HCT116 (cell line): ENCODE measurements at places on chromosomes 16 and 17. TPM values are rescaled to one million over a fixed set of nuclear protein-coding genes. Genes with fewer than 3 reads are reported as not detected.
A peak's percentile ranks its signal among the peaks of the same experiment; 100 is the strongest.

The BIRC5 gene
- 140 TPM for total RNA-seq

The NDRG4 gene
- 8.6 TPM for total RNA-seq

The CAPNS2 gene
- not detected for total RNA-seq

The MT4 gene
- total RNA-seq = not detected

The CACNG3 gene
- total RNA-seq = not detected

The HSPB9 gene
- total RNA-seq = not detected

The PLD6 gene
- 15.6 TPM for total RNA-seq

GRCh38 chr17:68768804-68769203 lies 167.6 kb upstream of the FAM20A start:
- no peak for DNase-seq

DNA sequence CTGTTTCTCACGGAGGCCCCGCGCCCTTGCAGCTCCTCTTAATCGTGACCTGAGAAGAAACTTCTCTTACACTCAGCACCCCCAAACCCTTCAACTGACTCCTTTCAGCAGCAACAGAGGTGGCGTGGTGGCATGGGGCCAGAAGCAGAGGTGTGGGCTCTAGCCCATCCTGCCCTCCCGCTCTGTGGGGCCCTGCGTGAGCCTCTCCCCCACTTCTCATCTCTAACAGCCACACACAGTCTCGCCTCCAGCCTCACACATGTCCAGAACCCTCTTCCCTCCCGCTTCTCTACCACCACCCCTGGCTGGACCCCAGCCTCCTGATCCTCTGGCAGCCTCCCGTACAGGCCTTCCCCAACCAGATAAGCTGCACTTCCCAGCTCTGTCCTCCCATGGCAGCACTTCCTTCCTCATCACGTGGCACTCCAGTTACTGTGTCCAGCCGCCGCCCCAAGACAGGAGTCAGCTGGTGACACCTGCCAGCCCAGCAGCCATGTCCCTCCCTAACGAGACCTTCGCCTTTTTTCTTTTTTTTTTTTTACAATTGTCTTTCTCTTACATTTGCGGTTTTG lies 30.5 kb downstream of the NSMCE1 start:
- DNase-seq = no peak

DNA sequence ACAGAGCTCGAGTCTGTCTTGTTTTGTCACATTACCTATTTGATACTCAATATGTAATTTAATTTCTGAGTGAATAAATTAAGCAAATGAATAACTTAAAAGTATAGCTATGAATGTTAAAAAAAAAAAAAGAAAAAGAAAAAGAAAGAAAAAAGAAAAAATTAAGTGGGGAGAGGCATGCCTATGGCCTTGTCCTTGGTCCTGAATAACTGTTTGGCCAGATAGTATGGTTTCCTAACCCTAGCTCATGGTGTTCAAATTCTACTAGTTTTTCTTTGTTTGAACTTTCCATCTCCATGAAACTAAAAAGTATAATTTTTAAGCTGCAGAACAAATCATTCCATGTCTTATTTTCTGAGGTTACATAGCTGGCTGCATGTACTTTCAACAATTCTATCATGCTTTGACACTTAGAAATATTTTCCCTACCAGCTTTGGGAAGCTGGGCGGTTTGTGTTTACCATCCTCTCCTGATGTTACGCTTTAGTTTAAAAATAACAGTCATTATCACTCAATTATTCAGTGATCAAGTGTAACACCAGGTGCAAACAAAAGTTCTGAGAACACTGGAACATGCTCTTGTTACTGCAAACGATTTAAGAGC lies 31.8 kb downstream of the TOX3 start:
- no peak for DNase-seq

DNA sequence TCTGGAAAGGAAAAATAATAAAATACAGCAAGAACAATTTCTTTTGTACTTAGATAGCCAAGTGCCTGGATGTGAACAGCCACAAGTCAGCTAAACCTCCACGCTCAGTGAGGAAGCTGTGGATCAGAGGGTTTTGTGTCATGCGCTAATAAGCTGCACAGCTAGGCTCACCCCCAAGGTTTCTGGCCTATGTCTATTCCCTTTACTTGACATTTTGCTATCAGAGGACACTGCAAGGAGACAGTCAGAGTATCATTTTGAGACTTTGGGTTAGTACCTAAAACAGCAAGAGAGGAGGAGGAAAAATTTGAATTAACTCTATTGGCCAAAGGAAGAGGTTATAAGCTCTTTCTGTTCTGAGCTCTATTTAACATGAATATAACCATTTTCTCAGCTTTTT lies 139.3 kb downstream of the KCNJ2 start:
- no peak for DNase-seq

- no peak for DNase-seq
These were observed 22.1 kb downstream of the RAI1 start for GRCh38 chr17:17703140-17703919.

DNA sequence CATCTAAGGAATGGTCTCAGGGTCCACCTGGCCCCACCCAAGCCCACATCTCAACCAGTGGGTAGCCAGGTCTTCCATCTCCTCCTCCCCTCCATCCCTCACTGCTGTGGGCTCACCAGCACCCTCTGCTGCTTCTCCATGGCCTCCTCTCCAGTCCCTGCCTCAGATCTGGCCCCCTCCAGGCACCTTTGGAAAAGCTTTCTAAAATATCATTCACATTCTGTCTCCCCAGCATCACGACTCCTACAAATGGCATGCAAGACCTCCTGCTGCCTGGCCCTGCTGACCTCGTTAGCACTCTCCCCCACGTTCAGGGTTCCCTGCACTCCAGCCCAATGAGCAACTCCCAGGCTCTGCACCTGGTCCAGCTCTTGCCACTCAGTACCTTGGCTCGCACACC lies 13.7 kb downstream of the GLP2R start:
- no peak for DNase-seq

DNA sequence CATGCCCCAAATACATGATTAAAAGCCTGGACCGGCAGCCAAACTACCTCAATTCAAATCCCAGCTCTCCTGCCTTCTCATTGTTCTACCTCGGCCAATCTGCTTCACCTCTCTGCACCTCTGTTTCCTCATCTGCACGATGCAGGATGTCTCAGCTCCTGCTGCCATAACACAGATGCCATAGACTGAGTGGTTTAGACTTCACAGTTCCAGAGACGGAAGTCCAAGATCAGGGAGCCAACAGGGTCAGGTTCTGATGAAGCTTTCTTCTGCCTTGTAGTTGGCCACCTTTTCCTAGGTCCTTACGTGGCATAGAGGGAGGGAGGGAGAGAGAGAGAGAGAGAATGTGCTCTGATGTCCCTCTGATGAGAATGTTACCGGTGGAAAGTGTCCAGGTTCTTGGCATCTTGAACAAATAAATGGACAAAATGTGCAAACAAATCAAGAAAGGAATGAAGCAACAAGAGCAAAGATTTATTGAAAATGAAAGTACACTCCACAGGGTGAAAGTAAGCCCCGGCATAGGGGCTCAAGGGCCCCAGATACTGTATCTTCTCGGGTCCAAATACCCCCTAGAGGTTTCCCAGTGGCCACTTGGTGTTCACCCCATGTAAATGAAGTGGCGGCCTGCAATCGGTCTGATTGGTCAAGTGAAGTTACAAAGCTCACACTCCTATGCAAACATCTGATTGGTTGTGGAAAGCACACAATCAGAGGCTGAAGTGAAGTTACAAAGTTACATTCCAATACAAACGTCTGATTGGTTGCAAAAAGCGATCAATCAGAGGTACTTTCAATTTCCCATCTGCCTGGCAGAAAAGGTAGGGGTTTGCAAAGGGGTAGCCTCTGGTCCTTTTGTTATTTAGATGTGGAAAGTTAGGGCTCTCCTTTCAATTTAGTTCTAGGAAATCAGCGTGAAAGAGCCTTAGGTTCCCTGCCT lies 43.3 kb upstream of the ZCCHC14 start:
- no peak for DNase-seq

DNA sequence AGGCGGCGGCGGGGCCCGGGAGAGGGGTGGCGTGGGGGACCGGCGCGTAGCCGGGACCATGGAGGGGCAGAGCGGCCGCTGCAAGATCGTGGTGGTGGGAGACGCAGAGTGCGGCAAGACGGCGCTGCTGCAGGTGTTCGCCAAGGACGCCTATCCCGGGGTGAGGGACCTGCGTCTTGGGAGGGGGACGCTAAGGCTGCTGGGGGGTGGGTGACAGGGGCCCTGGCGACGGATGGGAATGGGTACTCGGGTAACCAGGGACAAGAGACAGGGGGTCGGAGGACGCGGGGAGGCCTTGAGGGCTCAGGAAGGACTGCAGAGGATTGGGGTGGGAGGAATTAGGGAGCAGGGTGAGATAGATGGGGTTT lies 243 bp downstream of the RND2 start:
- DNase-seq = no peak

DNA sequence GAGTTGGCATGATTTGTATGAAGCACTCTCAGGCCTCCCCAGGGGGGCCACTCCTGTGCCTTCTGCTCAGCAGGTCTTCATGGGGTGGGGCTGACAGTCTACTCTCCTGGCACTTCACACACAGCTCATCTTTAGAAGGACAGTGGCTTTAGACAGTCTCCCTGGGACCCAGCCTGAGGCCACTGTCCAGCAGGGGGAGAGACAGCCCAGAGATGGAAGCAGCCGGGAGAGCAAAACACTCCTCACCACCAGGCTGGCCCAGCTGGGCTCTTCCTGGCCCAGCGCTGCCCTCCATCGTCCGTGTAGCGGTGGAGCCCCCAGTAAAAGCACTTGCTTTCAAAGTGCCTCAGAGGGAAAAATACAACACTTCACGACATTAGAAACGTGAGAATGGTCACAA lies 62.0 kb upstream of the CRHR1 start:
- DNase-seq = peak; percentile 16

GRCh38 chr17:14693382-14693781 lies 392.5 kb downstream of the HS3ST3B1 start:
- DNase-seq = no peak

GRCh38 chr17:57257195-57257894 lies 1.0 kb downstream of the MSI2 start:
- no peak for DNase-seq

DNA sequence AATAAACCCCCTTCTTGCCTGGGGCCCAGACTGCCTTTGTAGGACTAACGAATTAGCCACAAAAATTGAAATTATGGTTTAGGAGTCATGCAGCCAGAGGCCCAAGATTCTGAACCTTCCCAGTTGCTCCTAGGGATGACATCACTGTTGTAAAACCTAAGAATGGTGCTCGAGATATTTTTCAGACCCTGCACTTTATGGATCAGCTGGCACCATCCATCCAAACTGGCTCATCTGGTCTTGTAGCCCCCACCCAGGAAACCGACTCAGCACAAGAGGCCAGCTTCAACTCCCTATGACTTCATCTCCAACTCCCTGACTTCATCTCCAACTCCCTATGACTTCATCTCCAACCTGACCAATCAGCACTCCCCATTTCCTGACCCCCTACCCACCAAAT lies 10.9 kb upstream of the EVPL start:
- no peak for DNase-seq

- no peak for DNase-seq
These were observed 9.4 kb upstream of the ARHGAP23 start for GRCh38 chr17:38418693-38419507.
